ENCODE measurements at places on chromosomes 4 and X.

GRCh38 chr4:56806666-56807065 lies 14.8 kb downstream of the SPINK2 start:
- H3K27me3 ChIP-seq, result no peaks in the 10 kb centered on the region
- no peak for DNase-seq
- no peak overlapping the region for H3K4me3 ChIP-seq
- H3K27ac ChIP-seq, result no peak overlapping the region

GRCh38 chr4:169160825-169161224 lies 109.9 kb downstream of the SH3RF1 start:
- no peaks in the 10 kb centered on the region for H3K27me3 ChIP-seq
- H3K27ac ChIP-seq, result peak overlapping the region; percentile 47
- peaks cover 40% of the 10 kb centered on the region for H3K4me1 ChIP-seq
- H3K4me3 ChIP-seq, result no peak overlapping the region
- peak; percentile 40 for DNase-seq

DNA sequence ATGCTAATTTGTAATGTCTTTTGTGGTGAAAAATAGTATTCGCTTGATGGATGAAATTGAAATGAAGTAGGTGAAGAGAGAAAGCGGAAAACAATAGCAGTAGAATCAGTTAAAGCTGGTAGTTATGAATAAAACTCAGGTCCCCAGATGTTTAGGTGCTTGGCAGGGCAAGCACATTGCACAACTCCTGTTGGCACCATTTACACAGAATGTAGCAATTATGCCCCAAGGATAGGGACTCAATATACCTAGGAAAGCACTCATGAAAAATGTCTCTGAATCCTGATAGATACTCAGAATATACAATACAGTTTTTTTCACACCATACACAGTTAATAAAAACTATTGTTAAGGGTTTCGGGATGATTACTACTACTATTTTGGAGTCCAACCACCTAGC lies 26.5 kb upstream of the GRIA3 start:
- H3K4me3 ChIP-seq, result no peak overlapping the region
- no peaks in the 10 kb centered on the region for H3K27me3 ChIP-seq
- no peaks in the 10 kb centered on the region for H3K36me3 ChIP-seq
- no peak overlapping the region for H3K27ac ChIP-seq
- DNase-seq, result no peak

DNA sequence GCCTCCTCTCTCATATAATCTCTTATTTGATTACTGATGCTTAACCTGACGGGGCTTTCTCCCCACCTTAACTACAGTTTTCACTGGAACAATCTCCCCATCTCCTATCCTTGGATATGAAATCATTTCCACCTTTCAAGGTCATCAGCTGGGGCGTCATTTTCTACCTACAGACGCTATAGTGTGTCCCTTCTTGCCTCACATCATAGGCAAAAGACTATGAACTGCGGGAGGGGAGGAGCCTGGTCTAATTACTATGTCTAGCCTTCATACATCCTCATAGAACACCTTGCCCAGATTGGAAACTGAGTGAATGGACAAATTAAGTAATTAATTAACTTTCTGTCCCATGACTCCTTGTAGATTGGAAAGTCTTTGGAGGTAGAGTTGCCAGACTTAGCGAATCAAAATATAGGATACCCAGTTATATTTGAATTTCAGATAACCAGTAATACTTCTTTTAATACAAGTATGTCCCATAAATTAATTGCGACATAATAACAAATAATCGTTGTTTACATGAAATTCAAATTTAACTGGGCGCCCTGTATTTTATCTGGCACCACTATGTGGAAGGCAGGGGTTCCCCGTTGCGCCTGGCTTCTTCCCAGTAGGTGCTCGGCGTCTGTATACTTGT lies 752 bp upstream of the ATP6AP2 start:
- H3K27ac ChIP-seq, result peak overlapping the region; percentile 84
- peaks cover 7% of the 10 kb centered on the region for H3K4me1 ChIP-seq
- no peak for DNase-seq

DNA sequence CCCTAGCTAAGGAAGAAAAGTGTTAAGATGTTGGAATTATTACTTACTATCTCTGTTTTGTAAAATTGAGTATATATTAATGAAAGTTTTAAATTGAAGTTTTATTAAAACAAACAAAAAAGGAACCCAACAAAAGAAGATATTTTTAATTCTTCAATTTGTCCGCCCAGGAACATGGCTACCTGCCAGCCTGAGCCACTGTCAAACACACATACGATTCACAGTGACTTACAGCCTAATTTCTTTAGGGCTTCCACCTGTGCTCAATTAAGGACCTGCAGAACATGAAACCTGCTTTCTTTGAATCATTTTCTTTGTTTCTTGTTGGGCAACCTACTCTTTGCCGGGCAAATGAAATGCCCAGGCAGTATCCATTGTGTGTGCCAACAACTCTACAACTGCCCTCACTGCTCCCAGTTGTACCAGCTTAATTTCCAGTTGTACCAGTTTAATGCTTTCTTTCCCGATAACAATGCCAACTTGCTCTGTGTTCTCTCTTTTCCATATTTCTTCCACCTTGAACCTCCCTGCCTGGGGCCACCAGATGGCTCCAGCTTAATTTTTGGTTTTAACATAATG lies 181.7 kb downstream of the GBA3 start:
- DNase-seq, result no peak
- no peaks in the 10 kb centered on the region for H3K27me3 ChIP-seq
- H3K27ac ChIP-seq, result no peak overlapping the region
- H3K4me1 ChIP-seq, result no peaks in the 10 kb centered on the region
- H3K4me3 ChIP-seq, result no peak overlapping the region

DNA sequence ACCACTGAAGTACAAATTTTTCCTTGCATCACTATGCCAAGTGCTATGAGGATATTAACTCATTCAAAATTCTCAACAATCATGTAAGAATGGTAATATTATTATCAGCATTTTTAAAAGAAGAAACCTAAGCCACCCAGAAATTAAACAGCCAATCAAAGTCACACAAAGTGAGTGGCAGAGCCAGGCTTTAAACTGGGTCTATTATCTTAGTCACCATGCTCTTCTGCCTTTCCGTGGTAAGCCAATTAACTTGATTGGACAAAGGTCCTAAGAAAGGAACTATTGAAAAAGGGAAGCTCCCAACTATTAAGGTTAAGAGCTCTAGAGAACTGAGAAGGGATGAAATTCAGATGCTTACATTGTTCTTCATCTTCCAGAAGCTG lies 111.5 kb downstream of the ASB9 start:
- no peak for DNase-seq
- no peaks in the 10 kb centered on the region for H3K27me3 ChIP-seq
- H3K4me1 ChIP-seq, result no peaks in the 10 kb centered on the region
- no peak overlapping the region for H3K4me3 ChIP-seq
- no peaks in the 10 kb centered on the region for H3K36me3 ChIP-seq

DNA sequence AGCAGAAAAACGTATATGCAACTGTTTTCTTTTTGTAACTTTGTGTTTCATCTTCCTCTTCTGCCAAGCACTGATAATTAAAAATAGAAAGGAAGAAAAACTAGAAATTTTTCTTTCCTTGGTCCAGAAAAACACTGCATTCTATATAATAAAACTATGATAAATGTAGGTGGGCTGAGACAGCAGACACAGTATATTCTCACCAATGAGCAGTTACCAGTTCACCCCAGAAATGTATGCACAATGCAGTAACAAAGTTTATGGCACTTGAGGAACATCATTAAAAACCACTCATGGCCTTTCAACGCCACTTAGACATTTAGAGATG lies 79.4 kb downstream of the FAT1 start:
- H3K4me3 ChIP-seq, result no peak overlapping the region
- no peaks in the 10 kb centered on the region for H3K36me3 ChIP-seq
- no peak overlapping the region for H3K27ac ChIP-seq
- H3K27me3 ChIP-seq, result no peaks in the 10 kb centered on the region
- no peak for DNase-seq

- no peaks in the 10 kb centered on the region for H3K36me3 ChIP-seq
- no peaks in the 10 kb centered on the region for H3K27me3 ChIP-seq
- no peak for DNase-seq
- no peak overlapping the region for H3K27ac ChIP-seq
- no peak overlapping the region for H3K4me3 ChIP-seq
Observed at GRCh38 chr4:137267024-137267423, 265.3 kb downstream of the PCDH18 start.

DNA sequence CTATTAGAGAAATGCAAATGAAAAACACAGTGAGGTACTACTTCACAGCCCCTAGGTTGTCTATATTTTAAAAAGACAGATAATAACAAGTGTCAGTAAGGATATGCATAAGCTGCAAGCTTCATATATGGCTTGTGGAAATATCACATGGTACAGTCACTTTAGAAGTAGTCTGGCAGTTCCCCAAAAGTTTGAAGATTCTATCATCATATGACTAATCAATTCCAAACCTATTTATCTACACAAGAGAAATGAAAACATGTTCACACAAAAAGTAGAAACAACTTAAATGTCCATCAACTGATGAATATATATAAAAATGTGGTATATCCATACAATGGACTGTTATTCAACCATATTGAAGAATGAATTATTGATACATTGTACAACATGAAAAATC lies 185.8 kb upstream of the STK26 start:
- no peak for DNase-seq
- no peaks in the 10 kb centered on the region for H3K4me1 ChIP-seq
- H3K27me3 ChIP-seq, result no peaks in the 10 kb centered on the region

GRCh38 chrX:112012360-112012759 lies 70.2 kb downstream of the TRPC5 start:
- H3K27me3 ChIP-seq, result no peaks in the 10 kb centered on the region
- no peak for DNase-seq
- H3K4me1 ChIP-seq, result no peaks in the 10 kb centered on the region
- H3K36me3 ChIP-seq, result no peaks in the 10 kb centered on the region
- H3K27ac ChIP-seq, result no peak overlapping the region

DNA sequence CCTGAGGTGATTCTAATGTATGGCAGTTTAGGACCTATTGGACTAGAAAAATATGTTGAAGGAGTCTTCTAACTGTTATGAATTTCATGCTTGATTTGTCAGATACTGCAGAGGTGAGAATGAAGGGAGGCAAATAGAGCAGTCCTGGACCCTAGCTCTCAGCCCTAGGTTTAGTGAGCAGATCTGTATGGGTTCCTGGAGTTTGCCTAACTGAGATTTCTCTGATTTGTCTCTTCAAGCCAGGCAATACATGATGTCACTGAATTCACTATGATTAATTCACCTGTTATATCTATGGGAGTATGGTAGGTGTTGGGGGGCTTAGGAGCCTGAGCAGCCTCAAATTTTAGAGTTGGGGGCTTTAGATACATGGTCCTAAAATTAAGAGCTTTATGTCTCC lies 2.6 kb downstream of the MND1 start:
- no peak for DNase-seq
- H3K4me3 ChIP-seq, result no peak overlapping the region
- no peaks in the 10 kb centered on the region for H3K27me3 ChIP-seq
- H3K4me1 ChIP-seq, result peaks cover 8% of the 10 kb centered on the region

GRCh38 chr4:95524729-95525128 lies 24.0 kb downstream of the UNC5C start:
- H3K4me1 ChIP-seq, result peaks cover 6% of the 10 kb centered on the region
- H3K27me3 ChIP-seq, result no peaks in the 10 kb centered on the region
- no peak for DNase-seq

DNA sequence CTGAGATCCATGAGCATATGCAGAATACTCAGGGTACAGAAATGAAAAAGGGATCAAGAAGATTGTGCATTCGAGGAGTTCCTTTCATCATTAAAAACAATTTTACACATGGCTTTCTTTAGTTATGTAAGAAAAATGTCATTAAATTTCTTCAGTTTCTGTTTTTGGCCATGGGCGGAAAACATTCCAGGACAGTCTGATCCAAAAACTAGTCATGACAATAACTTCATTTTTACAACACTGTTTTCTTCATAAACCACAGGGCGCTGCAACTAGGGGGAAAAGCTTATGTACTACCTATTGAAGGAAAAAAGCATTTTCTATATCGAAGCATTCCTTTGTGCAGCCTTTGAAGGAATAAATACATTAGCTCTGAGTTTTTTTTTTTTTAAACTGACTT lies 28.2 kb downstream of the IL13RA1 start:
- no peaks in the 10 kb centered on the region for H3K27me3 ChIP-seq
- DNase-seq, result no peak
- H3K4me1 ChIP-seq, result no peaks in the 10 kb centered on the region
- no peak overlapping the region for H3K27ac ChIP-seq
- H3K4me3 ChIP-seq, result no peak overlapping the region

DNA sequence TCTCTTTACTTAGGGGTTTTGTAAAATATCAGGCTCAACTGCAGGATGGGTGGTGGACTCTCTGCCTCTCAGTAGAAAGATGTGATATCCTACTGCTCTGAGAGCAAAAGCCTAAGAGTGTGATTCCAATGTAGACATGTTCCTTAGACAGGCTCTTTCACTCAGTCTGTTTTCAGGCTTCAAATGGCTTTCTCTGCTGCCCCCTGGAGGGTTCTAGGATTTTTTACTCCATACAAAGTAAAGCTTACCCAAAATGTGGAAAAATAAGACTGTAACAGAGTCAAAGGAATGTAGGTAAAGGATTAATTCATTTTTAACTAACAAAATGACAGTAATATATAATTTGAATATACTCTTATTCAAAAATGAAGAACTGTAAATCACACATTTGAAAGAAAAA lies 32.1 kb downstream of the ZGRF1 start:
- H3K4me1 ChIP-seq, result no peaks in the 10 kb centered on the region
- peak; percentile 47 for DNase-seq
- no peaks in the 10 kb centered on the region for H3K27me3 ChIP-seq
- peaks cover 7% of the 10 kb centered on the region for H3K36me3 ChIP-seq
- H3K4me3 ChIP-seq, result no peak overlapping the region

DNA sequence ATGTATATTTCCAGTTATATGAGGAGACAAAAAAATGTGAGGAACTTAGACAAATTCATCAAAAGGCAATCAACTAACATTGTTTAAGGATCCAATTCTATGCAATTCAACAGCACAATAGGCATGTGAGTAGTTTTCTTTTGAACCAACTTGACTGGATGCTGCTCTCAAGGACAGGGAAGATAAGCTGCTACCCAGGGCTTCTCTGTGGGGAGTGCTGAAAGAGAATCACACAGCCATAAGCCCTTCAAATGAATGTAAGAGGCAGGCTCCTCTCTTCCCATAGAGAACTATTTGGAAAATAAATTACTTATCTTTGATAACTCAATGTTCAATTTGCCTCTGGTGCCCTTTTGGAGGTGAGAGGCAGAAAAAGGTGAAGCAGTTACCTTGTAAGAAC lies 1413.6 kb downstream of the PCDH7 start:
- H3K27me3 ChIP-seq, result no peaks in the 10 kb centered on the region
- no peaks in the 10 kb centered on the region for H3K36me3 ChIP-seq
- DNase-seq, result no peak
- no peak overlapping the region for H3K4me3 ChIP-seq
- no peak overlapping the region for H3K27ac ChIP-seq

- H3K27me3 ChIP-seq, result no peaks in the 10 kb centered on the region
- no peaks in the 10 kb centered on the region for H3K36me3 ChIP-seq
- H3K4me3 ChIP-seq, result no peak overlapping the region
- no peak overlapping the region for H3K27ac ChIP-seq
Observed at GRCh38 chrX:9668537-9668936, 97.1 kb downstream of the GPR143 start.

DNA sequence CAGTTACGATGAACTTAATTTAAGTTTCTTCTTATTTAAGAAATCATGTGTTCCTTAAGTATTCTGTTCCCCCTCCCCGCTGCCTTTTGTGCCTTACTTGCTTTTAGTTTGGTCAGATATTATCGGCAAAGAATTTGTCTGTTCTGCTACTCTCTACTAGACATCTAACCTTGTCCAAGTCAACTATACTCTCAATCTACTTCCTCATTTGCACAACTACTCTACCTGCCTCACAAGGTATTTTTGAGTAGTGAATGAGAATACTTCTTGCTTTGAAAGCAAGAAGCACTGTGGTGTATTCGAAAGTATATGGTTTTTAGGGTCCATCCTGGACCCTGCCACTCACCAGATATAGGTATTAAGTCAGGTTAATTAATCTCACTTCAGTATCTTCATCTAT lies 8.0 kb upstream of the KLHL5 start:
- no peaks in the 10 kb centered on the region for H3K4me1 ChIP-seq
- no peaks in the 10 kb centered on the region for H3K27me3 ChIP-seq
- H3K36me3 ChIP-seq, result no peaks in the 10 kb centered on the region
- no peak overlapping the region for H3K27ac ChIP-seq
- no peak for DNase-seq
